ENCODE measurements at places on chromosomes 2 and 18.

- DNase-seq = no peak
Observed at GRCh38 chr2:118856330-118856977, 9.0 kb upstream of the EN1 start.

DNA sequence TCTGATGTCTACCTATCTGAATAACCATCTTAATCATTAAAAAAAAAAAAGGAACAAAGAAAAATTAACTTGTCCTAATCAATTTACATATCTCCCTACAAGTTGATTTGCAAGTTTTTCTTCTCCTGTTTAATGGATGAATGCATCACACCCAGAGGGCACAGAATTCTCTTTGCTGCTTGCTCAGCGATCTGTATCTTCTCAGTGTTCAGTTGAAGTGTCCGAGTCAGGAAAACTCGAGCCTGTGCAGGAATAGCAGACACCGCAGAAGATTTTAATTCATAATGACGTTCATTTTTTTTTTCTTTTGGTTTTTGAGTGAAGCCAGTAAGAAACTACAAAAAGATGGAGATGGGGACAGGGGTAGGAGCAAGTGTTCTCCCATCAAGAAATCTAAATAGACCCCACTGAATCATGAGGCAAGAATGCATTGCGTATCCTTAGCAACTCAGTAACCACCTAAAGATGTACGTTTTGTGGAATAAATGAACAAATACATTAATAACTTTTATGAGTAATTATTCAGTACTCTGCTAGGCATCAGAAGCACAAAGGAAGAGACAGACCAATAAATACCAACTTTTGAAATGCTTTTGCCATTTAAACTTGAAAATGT is 675.5 kb downstream of the LRP1B start:
- no peak for DNase-seq

GRCh38 chr2:175251425-175252041 is 70.0 kb upstream of the ATP5MC3 start:
- peak; percentile 42 for DNase-seq

DNA sequence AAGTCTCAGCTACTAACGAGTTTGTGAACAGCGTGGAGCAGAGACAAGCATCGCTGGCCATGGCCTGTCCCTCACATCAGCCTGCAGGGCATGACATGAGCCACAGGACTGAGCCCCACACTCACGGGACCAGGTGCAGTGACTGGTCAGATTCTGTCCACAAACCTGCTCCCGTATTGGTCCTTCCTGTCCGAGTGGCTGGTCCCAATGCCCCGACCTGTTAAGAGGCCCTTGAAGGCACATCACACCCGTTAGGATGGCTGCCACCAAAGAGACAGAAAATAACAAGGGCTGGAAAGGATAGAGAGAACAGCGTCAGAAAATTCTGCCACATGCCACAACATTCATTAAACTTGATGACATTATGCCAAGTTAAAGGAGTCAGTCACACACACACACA is 403.2 kb upstream of the MYT1L start:
- DNase-seq = no peak

DNA sequence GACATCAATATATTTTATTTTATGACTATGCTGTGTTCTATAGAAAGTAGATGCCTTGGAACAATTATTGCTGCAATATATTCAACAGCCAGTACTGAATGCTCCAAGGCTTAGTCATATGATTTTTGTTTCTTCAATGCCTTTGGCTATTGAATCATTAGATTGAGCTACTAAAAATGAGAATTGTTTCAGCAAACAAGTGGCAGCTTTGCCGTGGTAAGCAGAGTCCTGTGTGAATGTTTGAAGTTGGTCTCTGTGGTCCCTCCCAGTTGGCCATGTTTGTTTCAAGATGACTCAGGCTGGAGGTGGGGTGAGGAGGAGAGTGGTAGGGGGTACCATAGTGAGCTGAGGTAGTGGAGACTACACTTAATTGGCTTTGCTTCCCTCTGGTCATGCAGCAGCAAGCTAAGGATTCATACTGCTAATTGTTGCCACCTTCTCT is 198.6 kb upstream of the EPAS1 start:
- DNase-seq = no peak

GRCh38 chr2:143150287-143150686 is 21.1 kb downstream of the ARHGAP15 start:
- no peak for DNase-seq

- DNase-seq = no peak
Observed at GRCh38 chr2:72012886-72013574, 134.6 kb downstream of the CYP26B1 start.

All from neural progenitor cell (in vitro differentiated cells).